ENCODE measurements at places on chromosomes 2 and 18. TPM values are rescaled to one million over a fixed set of nuclear protein-coding genes. Genes with fewer than 3 reads are reported as not detected.

Gene SLC23A3
- total RNA-seq: 111 TPM

Gene PRSS56
- total RNA-seq: not detected

Gene CCDC121
- total RNA-seq: 2.1 TPM

Gene POU3F3
- total RNA-seq: 0.40 TPM

Gene ZBTB7C
- total RNA-seq: 10.5 TPM

Gene ABCB11
- total RNA-seq: 0.54 TPM

Gene KLHL30
- total RNA-seq: not detected

Gene LINC00305
- total RNA-seq: not detected

Gene CFAP65
- not detected for total RNA-seq

Gene NEU4
- 43.0 TPM for total RNA-seq

Gene KLHL41
- not detected for total RNA-seq

Gene GRHL1
- 1.3 TPM for total RNA-seq
